ENCODE measurements at places on chromosomes 7 and 10. TPM values are rescaled to one million over a fixed set of nuclear protein-coding genes. Genes with fewer than 3 reads are reported as not detected.

DNA sequence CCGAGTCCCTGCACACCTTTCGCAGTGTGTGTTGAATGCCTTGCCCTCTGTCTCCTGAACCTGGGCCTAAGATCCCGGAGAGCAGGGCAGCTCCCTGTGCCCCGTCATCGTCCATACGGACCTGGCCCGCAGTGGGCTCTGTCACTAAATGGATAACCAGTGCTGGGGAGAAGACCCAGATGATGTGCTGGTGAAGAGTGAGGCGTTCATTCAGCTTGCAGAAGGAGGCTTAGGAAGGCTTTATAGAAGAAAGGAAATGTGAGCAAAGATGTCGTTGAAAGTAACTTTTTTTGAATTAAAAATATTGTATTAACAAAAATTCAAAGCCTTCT lies 34.4 kb downstream of the PFKFB3 start:
- DNase-seq, result no peak

GRCh38 chr10:69089638-69090599 lies 2.0 kb downstream of the SRGN start:
- peak; percentile 85 for DNase-seq

The CCL26 gene
- total RNA-seq, result not detected

The LMOD2 gene
- total RNA-seq, result not detected

The CLCN1 gene
- total RNA-seq, result 0.06 TPM
